ENCODE measurements at places on chromosomes 16 and 17.

GRCh38 chr16:70591615-70592014, 54.7 kb upstream of the IL34 start:
- DNase-seq = no peak

DNA sequence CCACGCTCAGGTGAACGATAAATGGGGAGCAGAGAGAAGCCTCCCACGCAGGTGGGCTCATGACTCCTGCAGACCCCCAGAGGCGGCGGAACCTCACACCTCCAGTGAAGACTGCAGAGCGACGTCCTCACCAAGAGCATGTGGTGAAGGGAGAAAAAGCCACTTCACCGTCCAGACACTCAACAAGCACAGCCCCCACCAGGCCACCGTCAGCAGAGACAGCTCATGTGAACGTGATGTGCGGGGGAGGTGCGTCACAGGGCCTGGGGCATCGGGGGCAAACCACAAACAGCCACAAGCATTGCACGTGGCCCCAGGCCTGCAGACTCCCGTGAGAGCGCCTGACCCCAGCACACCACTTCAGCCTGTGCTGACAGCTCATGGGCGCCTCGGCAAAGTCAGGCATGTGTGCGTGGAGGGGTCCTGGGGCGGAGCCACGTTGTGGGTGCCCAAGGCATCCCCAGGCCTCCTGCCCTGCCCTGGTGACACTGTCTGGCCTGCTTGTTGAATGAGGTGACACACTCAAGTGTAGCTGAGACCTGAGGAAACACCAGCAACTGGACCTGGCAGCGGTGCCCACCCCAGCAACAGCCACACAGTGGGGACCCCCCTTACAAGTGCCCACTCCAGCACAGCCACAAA, 19.0 kb downstream of the LMF1 start:
- DNase-seq = no peak

DNA sequence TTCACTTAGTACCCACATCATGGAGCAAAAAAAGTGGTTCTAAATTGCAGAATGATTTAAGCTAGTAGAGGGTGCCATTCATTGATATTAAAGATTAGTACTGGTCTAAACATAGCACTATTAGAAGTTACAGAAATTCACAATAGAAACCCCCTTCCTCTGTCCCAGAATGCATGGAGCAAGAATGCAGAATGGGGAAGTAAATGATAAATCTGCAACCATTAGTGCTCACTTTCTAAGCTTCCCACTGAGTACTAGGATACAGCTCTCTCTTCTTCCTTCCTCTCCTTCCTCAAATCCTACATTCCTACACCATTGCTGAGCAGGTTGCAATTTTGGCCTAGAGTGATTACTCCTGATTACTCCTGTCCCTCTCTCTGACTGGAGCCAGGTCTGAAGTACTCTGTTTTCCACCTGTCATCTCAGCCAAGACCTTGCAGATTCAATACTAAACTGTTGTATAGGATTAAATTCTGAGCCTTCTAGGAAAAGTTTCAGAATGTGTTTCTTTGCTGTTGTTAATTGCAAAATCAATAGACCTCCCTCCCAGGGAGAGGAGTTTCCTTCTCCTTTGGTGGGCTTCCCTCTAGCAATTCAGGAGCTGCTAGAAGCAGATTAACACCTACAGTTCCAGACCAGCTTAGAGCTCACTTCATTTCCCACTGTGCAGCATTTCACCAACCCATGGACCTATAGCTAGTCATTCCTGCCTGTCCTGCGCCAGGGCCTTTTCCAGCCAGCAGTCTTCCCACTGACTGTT, 165.5 kb upstream of the TBX2 start:
- no peak for DNase-seq

GRCh38 chr16:51577621-51578303, 426.7 kb upstream of the SALL1 start:
- DNase-seq = no peak

- no peak for DNase-seq
Observed at GRCh38 chr17:61040666-61041065, 359.0 kb upstream of the TBX2 start.

- DNase-seq = no peak
Observed at GRCh38 chr17:8076502-8077266, 10.8 kb downstream of the ALOX12B start.

- DNase-seq = no peak
Observed at GRCh38 chr17:21687136-21687953, 5.0 kb upstream of the KCNJ18 start.

DNA sequence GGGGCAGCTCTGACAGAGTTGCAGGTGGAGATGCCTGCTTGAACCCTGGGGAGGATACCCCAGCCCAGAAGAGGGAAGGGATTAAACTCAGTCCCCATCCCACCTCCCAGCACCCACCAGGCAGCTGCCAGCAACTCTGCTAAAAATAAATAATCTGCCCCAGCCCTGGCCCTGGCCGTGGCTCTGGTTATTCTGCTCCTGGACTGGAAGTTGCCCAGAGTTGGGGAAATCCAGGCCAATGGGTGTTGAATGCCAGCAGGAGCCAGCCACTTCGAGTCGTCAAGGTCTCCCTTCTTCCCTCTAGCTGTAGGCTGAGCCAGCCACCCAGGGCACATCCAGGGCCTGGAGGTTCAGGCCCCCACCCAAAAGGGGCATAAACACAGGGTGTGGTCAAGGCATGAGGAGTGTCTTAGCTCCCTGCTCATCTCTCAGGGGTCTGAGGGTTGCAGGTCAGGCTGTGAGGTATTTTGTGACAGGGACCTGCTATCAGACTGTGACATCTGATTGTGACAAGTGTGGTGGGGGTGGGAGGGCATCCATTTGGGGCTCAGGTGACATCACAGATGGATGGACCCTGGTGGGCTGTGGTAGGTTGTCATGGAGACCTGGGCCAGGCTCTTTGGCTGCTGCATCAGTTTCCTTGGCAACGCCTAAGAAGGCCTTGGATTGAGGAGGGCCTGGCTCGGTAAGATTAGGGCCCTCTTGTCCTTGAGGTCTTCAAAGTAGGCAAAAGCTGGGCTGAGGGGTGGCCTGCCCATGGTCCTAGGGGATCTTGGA, 1.0 kb upstream of the RRAD start:
- no peak for DNase-seq

Data from T follicular helper cell (primary cell).